ENCODE measurements at places on chromosomes 2 and 18. TPM values are rescaled to one million over a fixed set of nuclear protein-coding genes. Genes with fewer than 3 reads are reported as not detected.

DNA sequence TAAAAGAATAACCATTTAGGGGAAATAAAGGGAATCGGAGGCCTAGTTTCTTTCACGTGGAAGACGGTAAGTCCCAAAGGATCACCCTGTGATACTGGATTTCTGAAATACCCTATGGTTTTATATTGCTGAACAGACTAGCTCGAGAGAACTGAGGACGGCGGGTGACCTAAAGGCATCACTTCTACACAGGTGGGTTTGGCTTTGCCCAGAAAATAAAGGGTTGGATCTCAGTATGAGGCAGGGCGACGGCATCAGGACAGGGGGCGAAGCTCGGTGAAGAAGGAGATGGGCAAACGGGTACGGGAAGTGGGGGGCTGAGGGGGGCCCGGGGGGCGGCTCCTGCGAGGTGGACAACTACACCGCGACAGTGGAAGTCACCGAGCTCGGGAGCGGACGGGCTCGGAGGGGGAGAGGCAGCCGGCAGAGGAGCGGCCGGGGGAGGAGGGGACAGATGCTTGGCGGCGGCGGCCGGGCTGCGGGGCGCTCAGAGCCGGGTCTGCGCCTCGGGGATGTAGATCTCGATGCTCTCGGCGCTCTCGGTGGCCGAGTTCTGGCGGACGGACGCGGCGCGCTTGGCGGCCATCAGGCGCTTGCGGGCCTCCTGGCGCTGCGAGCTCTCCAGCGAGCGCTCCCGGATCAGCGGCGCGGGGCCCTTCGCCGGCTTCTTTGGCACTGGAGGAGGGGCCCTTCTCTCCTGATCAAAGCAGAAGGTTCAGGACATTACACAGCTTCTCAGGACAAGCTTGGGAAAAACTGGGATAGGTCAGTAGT, 48.9 kb downstream of the TGIF1 start:
- peak; percentile 24 for DNase-seq

GRCh38 chr18:40469851-40470250, 1485.2 kb upstream of the PIK3C3 start:
- no peak for DNase-seq

The RNF144A gene
- total RNA-seq = 36.5 TPM

The SPC25 gene
- total RNA-seq = 35.6 TPM

The RBKS gene
- 7.2 TPM for total RNA-seq

The MOCOS gene
- total RNA-seq = 0.18 TPM

The LRRTM1 gene
- not detected for total RNA-seq

The LYPD1 gene
- not detected for total RNA-seq

DNA sequence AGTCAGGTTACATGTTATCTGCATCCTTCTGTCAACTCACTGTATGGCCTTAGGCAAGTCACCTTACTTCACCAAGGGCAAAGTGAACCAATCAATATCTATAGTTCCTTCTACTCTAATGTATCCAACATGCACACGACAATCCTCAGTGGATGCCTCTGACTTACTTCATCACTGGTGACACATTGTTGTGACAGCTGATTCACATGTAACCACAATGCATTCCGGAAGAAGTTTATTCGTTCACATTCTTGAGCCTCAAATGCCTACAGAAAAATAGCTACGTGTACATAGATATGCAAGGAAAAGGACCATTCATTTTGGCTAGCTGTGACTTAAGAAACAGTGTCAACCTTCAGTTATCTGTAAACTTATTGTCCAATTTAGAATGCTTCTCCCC, 26.3 kb upstream of the EPG5 start:
- no peak for DNase-seq

DNA sequence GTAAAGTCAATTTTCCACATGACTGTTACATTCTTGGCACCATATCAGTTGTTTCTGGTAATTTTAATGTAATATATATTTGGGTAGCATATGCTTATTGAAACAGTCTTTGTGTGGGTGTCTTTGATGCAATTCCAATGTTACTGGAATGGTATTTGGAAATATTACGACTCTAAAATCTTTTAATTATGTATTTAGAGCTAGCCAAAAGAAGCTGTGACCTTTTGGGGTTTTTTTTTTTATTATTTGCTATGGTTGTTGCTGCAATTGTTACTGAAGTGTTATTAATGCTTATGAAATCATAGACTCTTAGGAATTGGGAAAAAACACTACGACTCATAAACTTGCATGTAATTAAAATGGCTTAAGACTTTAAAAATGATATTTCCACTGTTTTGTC, 95.9 kb downstream of the AOX1 start:
- no peak for DNase-seq

DNA sequence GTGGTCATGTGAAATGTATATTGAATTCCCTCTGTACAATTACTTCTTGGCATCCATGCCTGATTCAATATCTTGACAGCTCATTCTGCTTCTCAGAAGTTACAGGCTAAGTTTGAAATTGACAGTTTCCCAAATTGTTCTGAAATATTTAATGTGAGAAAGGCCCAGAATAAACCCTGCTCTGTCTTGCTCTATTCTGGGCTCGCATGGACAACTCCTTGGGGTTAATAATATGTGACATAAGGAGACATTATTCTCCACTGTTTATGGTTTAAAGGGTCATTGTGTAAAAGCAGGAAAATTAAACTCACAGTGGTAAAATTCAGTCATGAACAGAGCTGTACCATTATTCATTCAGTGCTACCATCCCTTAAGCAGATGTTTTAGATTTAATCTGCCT, 160.7 kb upstream of the CNTNAP5 start:
- DNase-seq = no peak

GRCh38 chr2:163751696-163752095, 15.9 kb upstream of the FIGN start:
- no peak for DNase-seq
